ENCODE measurements at places on chromosomes 5 and 9. TPM values are rescaled to one million over a fixed set of nuclear protein-coding genes. Genes with fewer than 3 reads are reported as not detected.

GRCh38 chr9:93479726-93480125 is 26.3 kb upstream of the FAM120AOS start:
- H3K36me3 ChIP-seq = no peaks in the 10 kb centered on the region
- no peak overlapping the region for H3K27ac ChIP-seq
- H3K27me3 ChIP-seq = no peaks in the 10 kb centered on the region
- H3K4me1 ChIP-seq = no peaks in the 10 kb centered on the region

DNA sequence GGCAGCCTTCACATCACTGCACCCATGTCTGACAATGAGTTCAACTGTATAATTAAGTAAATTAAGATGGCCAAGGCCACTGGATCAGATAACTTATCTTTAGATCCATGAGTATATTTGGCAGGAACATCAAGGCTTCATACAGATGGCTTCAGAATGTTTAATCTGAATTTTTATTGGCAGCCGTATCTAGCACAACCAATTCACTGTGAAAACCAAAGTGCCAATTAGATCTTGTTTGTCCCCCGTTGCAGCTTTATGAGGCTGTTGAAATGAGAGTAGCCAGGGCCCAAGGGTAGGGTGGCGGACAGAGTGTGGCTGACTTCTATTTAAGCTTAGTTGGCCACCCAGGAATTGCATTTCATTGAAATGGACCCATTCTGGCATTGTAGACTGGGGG is 137.7 kb downstream of the SYK start:
- no peak overlapping the region for H3K4me3 ChIP-seq
- no peaks in the 10 kb centered on the region for H3K4me1 ChIP-seq
- DNase-seq = no peak
- no peak overlapping the region for H3K27ac ChIP-seq

- H3K27ac ChIP-seq = peak overlapping the region; percentile 75
- H3K36me3 ChIP-seq = no peaks in the 10 kb centered on the region
These were observed 1.0 kb upstream of the PAX5 start for GRCh38 chr9:37034938-37035647.

- H3K36me3 ChIP-seq = no peaks in the 10 kb centered on the region
- H3K27me3 ChIP-seq = no peaks in the 10 kb centered on the region
- H3K27ac ChIP-seq = no peak overlapping the region
These were observed 196.6 kb downstream of the SGCD start for GRCh38 chr5:156523607-156524006.

GRCh38 chr9:126023962-126024361 is 276.8 kb downstream of the PBX3 start:
- H3K4me1 ChIP-seq = no peaks in the 10 kb centered on the region
- H3K27me3 ChIP-seq = no peaks in the 10 kb centered on the region
- DNase-seq = peak; percentile 12
- H3K4me3 ChIP-seq = no peak overlapping the region
- no peak overlapping the region for H3K27ac ChIP-seq
- no peaks in the 10 kb centered on the region for H3K36me3 ChIP-seq

DNA sequence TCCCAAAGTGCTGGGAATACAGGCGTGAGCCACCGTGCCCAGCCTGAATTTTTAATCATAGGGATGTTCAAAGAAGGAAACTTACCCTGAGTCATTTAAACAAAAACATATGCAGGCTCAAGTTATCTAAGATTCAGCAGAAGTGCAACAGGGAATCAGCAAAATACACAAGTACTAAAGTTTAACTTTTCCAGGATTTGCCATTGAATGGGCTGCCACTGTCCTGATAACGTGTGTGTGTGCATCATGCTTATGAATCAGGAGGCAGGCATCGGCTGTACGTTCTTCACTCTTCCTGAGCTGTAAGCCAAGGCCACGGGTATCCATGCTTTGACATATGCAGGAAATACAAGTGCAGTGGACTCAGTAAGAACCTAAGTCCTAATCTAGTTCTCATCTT is 48.8 kb upstream of the FST start:
- H3K36me3 ChIP-seq = no peaks in the 10 kb centered on the region
- H3K4me1 ChIP-seq = no peaks in the 10 kb centered on the region
- no peak for DNase-seq
- H3K27ac ChIP-seq = no peak overlapping the region

GRCh38 chr5:171808951-171809350 is 23.3 kb downstream of the SMIM23 start:
- H3K4me3 ChIP-seq = no peak overlapping the region
- DNase-seq = peak; percentile 15
- H3K36me3 ChIP-seq = no peaks in the 10 kb centered on the region
- no peaks in the 10 kb centered on the region for H3K4me1 ChIP-seq
- H3K27ac ChIP-seq = no peak overlapping the region
- no peaks in the 10 kb centered on the region for H3K27me3 ChIP-seq

DNA sequence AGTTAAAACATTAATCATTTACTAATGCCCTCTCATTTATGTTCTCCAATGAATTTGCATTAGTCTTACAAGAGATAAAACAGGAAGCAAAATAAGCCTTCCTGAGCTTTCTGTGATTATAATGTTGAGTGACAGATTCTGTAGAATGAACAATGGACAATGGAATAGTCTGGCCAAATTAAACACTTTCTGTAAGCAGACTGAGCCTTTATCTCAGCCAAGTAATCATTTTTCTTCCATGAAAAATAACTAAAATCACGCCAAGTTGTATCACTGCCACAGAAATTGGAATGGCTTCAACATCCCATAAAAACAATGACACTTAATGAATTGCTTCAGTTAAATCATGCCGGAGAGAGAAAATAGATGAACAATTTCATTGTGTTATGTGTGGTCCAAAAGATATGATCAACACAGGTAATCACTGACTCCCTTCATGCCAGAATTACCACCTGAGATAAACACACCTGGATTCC is 63.0 kb downstream of the TSSK1B start:
- H3K4me1 ChIP-seq = no peaks in the 10 kb centered on the region
- DNase-seq = no peak
- no peak overlapping the region for H3K4me3 ChIP-seq
- H3K36me3 ChIP-seq = no peaks in the 10 kb centered on the region

DNA sequence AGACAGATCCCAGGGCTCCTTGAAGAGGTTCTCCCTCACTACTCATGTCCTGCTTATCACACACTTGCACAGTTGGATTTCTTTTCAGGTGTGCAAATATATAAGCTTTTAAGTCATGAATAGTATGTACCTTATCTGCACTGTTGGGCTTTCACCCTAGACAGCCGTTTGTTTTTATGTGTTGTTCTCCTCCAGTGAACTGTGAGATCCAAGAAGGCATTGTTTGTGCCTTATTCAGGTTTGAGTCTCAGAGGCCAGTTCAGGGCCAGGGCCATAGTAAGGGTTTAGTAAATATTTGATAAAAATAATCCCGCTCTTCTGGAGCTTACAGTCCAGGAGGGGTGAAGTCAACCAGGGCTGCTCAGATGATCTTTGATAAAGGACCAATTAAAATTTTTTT is 480.0 kb downstream of the TMEM38B start:
- DNase-seq = no peak
- no peak overlapping the region for H3K27ac ChIP-seq
- no peaks in the 10 kb centered on the region for H3K36me3 ChIP-seq
- no peaks in the 10 kb centered on the region for H3K4me1 ChIP-seq

DNA sequence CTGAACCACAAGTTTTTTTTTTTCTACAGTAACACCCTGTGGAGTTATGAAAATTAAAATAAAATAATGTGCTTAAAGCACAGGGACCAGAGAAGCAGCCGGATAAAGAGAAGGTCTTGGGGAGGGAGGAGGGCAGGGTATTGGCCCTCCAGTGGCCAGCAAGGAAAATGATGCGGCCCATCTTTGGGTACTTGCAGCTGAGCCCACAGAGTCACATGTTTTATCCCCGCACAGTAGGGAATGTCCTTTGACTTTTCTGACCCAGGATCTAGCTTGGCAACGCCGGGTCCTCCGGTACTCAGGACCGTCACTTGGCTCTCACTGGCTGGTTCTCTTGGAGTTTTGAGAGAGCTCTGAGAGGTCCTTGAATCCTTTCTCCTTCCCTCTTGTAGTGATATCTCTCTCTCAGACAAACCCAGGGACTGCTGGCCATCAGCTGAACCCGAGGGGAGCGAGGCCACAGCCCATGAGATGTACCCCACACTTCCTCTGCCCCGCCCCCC is 35.3 kb upstream of the HSPA9 start:
- H3K27me3 ChIP-seq = no peaks in the 10 kb centered on the region
- H3K4me3 ChIP-seq = no peak overlapping the region
- no peaks in the 10 kb centered on the region for H3K36me3 ChIP-seq
- H3K4me1 ChIP-seq = peaks cover 18% of the 10 kb centered on the region
- H3K27ac ChIP-seq = no peak overlapping the region

GRCh38 chr9:119216651-119217331 is 152.4 kb downstream of the BRINP1 start:
- H3K4me1 ChIP-seq = no peaks in the 10 kb centered on the region
- H3K27me3 ChIP-seq = no peaks in the 10 kb centered on the region
- H3K27ac ChIP-seq = no peak overlapping the region
- no peak overlapping the region for H3K4me3 ChIP-seq

DNA sequence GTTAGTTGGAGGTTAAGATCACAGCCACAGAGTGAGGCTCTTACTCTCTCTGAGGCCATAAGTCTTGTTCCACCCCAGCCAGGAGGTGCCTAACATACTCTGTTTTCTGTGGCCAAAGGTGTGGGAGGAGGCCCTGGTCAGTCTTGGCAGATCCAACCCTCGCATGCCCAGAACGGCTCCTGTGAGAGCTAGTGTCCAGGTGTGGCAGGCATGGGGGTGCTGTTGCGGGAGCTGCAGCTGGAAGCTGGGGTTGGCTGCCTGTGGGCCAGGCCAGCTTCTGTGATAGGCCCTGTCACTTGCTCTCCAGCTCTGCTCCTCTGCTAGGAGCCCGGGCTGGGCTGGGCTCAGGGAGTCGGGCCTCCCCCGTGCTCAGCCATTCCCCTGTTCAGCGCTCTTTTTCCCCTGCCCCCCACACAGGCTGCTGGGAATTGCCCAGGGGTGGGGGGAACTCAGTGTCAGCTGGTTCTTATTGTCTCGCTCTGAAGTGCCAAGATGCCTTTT is 31.6 kb downstream of the IER5L start:
- peaks cover 77% of the 10 kb centered on the region for H3K36me3 ChIP-seq
- peak overlapping the region; percentile 99 for H3K27ac ChIP-seq
- no peaks in the 10 kb centered on the region for H3K27me3 ChIP-seq
- no peak for DNase-seq
- no peak overlapping the region for H3K4me3 ChIP-seq
- peaks cover 49% of the 10 kb centered on the region for H3K4me1 ChIP-seq

- H3K36me3 ChIP-seq = no peaks in the 10 kb centered on the region
- no peaks in the 10 kb centered on the region for H3K27me3 ChIP-seq
- DNase-seq = no peak
- no peak overlapping the region for H3K4me3 ChIP-seq
- no peak overlapping the region for H3K27ac ChIP-seq
These were observed 665.2 kb upstream of the ACO1 start for GRCh38 chr9:31719262-31719661.

RANBP3L gene
- not detected for total RNA-seq

GLDC gene
- 1.3 TPM for total RNA-seq

TAF11L5 gene
- not detected for total RNA-seq

APBA1 gene
- total RNA-seq = 12.5 TPM

Measured in spleen (tissue), 13 donors.